T-helper 22 cell (primary cell): ENCODE measurements at places on chromosomes 5 and 9.

DNA sequence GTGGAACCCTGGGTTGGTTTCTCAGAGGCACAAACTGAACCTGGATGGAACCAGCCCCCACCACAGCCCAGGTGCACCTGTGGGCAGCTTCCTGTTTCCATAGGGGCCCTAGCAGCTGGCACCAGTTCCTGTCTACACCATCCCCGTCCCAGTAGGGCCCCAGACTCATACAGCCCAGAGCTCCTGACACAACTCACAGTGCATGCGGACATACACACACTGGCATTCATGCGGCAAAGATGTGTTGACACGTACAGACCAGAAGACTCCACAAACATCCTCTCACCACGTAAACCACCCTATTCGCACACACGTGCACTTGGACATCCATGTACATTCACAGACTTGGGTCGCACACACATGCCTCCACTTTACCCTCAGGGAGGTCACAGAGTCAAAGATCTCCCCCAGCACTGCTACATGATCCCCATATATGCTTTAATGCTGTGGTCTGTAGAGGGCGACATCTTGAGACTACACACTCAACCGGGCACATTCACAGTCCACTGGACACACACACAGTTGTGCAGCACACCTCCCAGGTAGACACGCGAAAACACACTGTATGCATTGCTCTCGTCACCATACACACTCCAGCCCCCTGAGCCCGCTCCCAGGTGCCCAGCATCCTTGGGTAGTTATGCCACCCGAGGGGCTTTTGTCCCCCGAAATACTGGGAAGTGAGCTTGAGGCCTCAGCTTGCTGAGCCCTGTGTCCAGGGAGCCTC, 22.4 kb downstream of the CXXC5 start:
- DNase-seq: no peak

- no peak for DNase-seq
Measured at GRCh38 chr5:144788556-144788955, 617.9 kb downstream of the KCTD16 start.

- no peak for DNase-seq
Measured at GRCh38 chr5:159971514-159971913, 37.4 kb upstream of the TTC1 start.

DNA sequence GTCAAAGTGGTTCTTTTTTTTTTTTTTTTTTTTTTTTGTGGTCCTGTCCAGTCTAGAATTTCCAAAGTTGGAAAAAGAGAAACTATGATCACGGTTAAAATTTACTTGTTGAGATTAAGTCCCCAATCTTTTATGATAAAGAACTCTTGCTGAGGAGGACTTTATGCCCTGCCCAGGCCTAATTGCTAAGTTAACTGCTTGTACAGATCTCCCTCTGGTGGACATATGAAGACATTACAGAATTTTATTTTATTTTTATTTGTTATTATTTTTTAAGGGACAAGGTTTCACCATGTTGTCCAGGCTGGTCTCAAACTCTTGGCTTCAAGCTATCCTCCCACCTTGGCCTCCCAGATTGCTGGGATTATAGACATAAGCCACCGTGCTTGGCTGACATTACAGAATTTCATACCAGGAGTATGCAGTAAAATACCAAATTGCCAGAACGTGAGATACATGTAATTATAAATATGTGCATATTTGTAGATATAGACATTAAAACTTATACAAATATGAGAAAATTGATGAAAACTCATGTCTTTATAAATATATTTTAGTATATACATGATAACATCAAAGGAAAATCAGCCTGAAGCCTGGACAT, 91.2 kb downstream of the RFK start:
- no peak for DNase-seq

DNA sequence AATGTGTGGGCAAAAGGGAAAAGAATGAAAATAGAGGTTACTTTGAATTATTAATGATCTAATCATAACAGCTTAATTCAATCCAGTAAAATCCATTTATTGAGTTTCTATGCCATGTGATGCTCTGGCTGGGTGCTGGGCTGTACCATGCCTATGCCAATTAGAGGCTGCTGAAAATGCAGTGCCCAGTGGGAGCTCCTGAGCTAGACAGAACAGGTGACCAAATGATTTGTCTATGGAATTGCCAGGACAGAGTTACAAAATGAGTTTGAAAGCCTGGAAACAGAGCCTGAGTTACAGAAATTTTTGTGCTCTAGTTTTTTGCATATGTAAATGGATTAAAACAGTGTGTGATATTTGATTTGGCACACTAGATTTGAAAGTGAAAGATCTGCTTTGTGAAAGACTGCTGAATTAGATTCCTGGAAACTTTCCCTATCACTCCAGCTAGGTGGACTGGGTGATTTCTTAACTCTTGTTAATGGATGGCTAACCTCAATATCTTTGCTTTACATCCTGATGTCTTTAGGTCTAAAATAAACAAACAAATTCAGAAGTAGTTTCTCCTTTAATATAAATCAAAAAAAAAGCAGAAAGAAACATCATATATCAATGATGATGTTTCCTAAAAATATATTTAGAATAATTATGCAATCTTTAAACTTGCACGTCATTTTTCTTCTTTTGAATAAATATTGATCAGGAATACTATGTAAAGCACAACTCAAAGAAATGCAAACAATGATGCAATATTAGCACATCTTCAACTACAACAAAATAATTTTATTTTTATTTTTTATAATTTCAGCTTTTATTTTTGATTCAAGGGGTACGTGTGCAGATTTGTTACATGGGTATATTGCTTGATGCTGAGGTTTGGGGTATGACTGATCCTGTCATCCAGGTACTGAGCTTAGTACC, 194.8 kb upstream of the FBXL7 start:
- DNase-seq: no peak

GRCh38 chr5:158903006-158903405, 196.7 kb downstream of the EBF1 start:
- no peak for DNase-seq
